CD4-positive, alpha-beta T cell treated with Interleukin-17A for 1 hour (primary cell): ENCODE measurements at places on chromosomes 4 and X.

DNA sequence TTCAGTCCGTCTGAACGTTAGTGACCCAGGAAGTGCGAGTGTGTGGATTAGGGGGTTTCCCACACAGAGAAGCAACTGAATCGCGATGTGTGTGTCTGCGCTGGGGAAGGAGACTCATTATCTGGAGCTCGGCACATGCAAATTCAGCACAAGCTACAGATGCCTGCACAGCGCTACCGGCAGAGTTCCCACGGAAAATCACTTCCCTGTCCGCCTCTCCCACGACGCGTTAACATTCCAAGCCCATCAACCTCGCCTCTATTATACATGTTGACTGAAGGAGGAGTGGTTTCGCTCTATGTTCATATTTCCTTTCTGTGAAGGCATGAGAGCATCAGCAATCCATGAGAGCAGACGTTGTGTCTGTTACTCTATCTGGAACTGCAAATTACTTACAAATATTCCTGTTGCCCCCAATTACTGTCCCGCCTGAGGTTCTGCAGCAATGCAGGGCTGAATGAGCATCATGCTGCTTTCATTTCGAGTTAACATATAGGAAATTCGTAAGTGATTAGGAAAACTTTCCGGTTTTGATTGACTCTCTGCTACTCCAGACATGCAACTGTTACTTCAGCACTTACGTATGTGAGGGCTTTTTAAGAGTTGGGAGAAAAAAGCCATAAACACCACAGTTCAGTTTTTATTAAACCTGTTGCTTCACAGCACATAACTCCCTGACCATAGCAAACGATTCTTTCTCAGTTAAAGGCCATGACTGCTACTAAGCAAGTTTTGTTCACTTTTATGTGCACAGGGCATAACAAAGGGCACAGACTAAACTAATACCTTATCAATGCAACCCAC lies 15.0 kb upstream of the MTNR1A start:
- DNase-seq, result no peak

GRCh38 chrX:14584548-14584947 lies 55.2 kb downstream of the GLRA2 start:
- no peak for DNase-seq

- DNase-seq, result no peak
Observed at GRCh38 chrX:17767734-17768133, 30.4 kb downstream of the SCML1 start.

GRCh38 chrX:3141031-3141430 lies 99.8 kb downstream of the ARSF start:
- DNase-seq, result no peak
